ENCODE measurements at places on chromosomes 13 and 19.

DNA sequence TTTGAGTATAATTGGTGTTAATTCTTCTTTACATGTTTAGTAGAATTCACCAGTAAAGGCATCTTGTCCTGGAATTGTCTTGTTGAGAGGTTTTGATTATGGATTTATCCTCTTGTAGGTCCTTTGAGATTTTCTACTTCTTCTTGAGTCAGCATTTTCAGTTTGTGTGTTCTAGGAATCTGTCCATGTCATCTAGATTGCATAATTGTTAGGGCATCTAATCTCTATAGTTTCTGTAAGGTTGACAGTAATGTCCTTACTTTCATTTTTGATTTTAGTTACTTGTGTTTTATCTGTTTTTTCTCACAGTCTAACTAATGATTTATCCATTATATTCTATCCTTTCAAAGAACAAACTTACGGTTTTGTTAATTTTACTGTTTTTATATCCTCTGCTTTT is 492.0 kb downstream of the FGF9 start:
- DNase-seq, result no peak

GRCh38 chr19:17512574-17512939 is 1.1 kb downstream of the PGLS start:
- no peak for DNase-seq

DNA sequence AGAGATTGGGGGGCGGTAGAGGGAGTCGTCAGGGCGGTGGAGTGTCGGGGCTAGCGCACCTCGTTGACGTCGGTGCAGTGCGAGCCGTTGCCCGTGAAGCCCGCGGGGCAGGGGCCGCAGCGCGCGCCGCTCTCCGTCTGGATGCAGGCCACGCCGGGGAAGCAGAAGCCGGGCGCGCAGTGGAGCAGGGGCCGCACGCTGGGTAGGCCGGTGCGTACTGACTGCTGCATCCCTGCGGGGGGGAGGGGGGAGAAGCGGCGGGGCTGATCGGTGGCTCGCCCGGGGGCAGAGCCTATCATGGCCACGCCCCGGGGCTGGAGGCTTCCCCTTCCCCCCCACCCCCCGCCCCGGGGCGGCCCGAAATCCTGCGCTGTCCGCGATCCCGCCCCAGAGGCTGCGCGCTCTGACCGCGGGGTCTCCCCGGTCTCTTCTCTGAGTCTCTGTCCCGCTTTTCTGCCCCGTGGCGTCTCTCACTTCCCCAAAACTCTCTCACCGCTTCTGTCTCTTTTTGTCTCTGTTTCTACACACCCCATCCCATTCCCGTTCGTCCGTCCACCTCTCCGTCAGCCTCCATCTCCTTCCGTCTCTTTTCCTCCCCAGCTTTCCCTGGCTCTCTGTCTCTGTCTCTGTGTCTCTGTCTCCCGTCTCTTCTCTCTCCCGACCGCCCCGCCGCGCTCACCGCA is 1.1 kb downstream of the COMP start:
- DNase-seq, result no peak

GRCh38 chr13:40987606-40988280 is 31.4 kb downstream of the ELF1 start:
- DNase-seq, result no peak

DNA sequence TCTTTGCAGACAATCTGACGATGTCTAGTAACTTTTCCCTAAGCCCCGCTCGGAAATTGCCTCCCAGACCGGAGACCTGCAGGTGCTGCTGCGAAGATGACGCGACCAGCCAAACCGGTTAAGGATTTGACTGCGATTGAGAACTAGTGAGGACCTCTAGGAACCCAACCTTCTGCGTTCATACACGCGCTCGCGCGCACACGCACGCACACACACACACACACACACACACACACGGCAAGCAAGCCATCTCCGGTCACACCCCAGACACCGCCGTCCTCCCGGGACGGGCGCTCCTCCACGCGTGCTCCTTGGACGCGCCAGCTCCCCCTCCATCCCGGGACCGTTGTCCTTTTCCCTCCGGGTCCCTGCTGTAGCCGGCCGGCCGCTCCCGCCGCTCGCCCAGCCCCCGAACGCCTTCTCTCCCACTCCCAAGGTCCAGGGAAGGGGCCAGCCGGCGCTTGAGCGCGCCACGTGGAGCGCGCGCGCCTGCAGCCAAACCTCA is 1.2 kb downstream of the TBC1D4 start:
- no peak for DNase-seq

GRCh38 chr19:8333767-8334457 is 9.2 kb downstream of the KANK3 start:
- no peak for DNase-seq

DNA sequence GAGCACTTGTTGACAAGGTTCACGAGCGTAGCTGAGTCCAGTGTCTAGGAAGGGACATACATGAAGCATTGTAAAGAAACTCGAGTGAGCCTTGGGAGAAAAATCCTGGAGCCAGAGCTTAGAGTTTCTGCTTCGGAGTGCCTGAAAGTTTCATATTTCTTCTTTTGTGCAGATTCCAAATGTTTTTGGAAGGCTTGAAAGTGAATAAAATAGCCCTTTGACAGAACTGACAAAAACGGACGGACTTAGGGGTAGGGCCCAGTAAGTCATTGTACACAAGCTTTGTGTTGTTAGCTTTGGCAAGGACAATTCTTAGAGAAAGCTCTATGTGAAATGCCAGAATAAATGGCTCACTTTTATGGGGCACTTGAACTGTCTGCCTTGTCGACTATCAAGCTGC is 2.8 kb downstream of the RNF113B start:
- DNase-seq, result no peak
